ENCODE measurements at places on chromosomes 2 and 18.

GRCh38 chr2:30315391-30316063 is 84.2 kb downstream of the LBH start:
- no peak for DNase-seq

DNA sequence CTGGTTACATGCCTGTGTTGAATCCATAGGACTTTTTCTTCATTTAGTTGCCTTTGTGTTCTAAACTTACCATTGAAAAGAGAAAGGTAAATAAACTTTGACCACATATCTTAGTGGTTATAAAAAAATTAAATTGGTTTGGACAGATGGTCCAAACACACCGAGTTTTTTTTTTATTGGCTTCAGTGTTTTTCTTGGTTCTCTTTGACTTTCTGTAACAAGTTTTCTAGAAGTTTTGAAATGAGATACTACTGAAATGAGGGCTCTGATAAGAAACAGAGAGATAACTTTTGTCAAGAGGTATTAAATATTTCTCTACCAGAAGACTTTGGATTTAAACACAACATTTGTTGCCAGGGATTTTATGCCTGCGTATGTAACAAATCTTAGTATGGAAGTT is 20.7 kb downstream of the SPTBN1 start:
- no peak for DNase-seq

DNA sequence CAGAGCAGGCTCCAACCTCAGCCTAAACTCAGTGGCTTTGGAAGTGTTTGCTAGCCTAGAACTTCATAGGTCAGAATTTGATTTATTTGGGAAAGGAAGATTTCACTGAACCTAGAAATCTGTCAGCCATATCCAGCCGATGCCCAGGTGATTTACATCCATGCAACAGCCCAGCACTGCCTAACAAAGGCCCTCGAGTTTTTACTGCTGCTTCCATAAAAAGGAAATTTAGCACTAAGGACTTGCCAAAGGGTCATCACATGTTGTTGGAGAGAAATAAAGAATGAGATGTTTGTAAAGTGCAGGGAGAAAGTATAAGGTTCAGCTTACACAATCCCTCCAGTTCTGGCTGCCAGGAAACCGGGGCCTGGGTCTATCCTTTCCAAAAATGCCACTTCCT is 614.2 kb downstream of the BCL11A start:
- no peak for DNase-seq

DNA sequence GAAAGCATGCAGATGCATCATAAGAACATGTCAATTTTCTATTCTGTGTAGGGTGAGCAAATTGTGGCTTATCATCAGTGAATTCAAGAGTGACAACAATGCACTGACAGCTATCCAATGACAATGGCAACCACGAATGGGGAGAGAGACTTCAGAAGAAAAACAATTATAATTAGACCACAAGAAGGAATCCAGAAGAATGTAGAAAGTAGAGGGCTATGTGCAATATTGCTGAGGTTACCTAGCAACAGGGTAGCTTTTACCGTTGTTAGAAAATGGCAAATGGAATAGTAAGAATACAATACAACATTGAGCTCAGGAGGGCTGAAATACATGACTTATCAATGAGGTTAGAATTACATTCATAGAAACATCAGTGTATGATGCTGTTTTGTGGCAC is 71.1 kb upstream of the SESTD1 start:
- no peak for DNase-seq

GRCh38 chr18:57051657-57052044 is 95.2 kb upstream of the BOD1L2 start:
- no peak for DNase-seq

GRCh38 chr2:207095963-207096362 is 69.8 kb downstream of the KLF7 start:
- no peak for DNase-seq

GRCh38 chr2:9465170-9465569 is 9.2 kb upstream of the IAH1 start:
- DNase-seq: no peak

Data from activated CD8-positive, alpha-beta memory T cell treated with anti-CD3 and anti-CD28 coated beads for 1 hour (primary cell).